Right forelimb (tissue), 1 donor: ENCODE measurements at places on chromosomes 7 and 10.

- DNase-seq: no peak
These were observed 52.3 kb downstream of the FOXP2 start for GRCh38 chr7:114466917-114467316.

DNA sequence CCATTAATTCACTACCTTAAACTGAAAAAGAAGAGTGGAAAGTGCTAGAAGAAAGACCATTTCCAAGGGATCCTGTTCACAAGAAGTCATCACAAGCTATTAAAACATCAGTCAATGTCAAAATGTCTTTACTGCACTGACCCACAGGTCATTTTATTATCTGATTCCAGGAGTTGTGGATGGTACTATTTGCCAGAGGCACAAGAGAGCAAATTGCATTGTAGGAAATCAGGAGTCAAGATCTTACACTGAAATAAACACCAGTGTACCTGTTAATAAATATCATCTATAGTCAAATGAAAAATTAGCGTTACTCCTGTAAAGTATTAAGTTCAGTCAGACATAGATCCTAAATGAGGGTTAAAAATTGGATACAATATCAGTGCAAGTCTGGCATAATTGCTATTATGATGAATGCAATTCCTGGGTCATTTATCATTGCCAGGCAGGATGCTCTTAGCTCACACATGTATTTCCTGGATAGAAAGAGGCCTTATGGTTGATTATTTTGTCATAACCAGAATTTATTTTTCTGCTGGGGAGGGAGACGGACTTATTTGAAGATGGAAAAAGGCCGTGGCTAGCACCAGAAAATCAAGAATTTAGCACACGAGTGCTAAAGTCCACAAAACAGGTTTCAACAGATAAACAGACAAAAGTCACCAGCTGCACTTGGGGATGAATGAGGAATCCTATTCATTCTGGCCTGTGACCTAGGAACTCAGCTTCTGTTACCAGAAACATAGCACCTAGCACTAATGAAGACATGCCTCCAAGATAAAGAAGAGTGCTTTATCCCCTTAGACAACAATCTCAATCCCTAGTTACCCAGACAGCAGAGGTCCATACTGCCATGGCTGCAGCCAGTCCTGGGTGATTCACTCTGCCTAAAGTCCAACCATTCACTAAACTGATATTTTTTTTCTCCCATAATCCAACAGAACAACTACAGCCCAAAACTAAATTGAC, 683.1 kb upstream of the POM121L12 start:
- DNase-seq: no peak

GRCh38 chr10:113113918-113114317, 163.9 kb downstream of the TCF7L2 start:
- DNase-seq: no peak

DNA sequence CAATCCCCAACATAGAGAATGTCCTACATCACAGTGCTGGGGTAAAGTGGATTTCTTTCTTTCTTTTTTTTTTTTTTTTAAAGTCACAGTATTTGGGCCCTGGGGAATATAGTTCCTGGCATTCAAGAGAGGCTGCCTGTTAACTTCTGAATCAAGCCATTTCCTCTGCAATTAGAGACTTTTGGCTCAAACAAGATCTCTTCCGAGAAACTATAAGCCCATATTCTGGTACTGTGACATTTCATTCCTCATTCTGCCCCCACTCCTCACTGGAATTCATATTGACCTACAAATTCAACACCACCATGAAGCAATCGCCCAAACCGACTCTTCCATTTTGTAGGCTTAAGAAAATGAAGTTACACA, 187.4 kb downstream of the PHTF2 start:
- no peak for DNase-seq

DNA sequence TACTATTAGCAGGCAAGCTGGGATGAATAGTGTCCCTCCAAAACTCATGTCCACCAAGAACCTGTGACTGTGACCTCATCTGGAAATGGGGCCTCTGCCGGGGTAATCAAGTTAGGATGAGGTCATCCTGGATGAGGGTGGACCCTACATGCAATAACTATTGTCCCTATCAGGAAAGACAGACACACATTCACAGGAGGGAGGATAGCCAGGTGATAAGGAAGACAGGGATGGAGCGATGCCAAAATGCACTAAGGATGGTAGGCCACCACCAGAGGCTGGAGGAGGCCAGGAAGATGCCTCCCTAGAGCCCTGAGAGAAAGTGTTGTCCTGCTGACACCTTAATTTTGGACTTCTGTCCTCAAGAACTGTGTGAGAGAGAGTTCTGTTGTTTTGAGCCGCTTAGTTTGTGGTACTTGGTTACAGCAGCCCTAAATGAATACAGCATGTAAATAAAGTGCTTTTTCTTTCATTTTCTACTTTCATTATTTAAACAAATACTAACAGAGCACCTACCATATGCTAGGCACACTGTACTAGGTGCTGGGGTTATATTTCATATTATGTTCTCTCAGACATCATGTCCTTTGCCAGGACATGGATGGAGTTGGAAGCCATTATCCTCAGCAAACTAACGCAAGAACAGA, 111.9 kb downstream of the USP6NL start:
- no peak for DNase-seq

DNA sequence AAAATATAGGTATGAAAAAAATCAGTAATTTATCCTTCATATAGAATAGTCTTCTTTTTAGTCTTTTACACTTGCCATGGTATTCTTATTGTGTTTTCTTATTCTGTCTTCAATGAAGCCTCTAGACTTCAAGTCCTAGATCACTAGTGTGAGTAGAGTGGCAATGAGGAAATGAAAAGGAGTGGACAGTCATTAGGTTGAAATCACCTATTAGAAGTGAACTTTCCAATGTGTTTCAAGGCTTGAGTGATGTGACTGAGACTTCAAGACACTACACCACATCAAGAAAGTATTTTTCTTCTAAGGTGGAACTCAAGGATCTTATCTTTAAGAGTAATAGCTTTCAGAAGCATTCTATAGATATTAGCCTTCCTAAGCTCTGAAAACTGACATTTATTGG, 357.8 kb upstream of the MBL2 start:
- no peak for DNase-seq

GRCh38 chr7:5450549-5451327, 27.1 kb upstream of the TNRC18 start:
- peak; percentile 84 for DNase-seq

GRCh38 chr10:110179220-110179619, 28.2 kb upstream of the MXI1 start:
- no peak for DNase-seq

DNA sequence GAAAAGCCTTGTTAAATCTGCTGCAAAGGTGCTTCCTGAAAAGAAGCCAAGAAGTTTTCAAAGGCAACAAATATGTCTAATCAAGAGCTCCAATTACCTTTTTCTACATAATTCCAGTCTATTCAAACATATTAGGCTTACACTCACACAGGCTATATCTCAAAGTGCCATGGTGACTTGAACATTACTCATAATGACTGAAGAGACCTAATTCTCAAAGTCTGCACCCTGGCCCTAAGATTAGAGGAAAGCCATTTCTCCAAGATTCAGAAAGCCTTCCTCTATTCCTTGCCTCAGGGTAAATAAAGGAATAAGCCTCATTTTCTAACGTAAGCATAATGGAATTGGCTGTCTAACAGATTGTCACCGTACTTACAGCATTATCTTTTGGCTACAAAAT, 78.3 kb upstream of the THSD7A start:
- DNase-seq: no peak

DNA sequence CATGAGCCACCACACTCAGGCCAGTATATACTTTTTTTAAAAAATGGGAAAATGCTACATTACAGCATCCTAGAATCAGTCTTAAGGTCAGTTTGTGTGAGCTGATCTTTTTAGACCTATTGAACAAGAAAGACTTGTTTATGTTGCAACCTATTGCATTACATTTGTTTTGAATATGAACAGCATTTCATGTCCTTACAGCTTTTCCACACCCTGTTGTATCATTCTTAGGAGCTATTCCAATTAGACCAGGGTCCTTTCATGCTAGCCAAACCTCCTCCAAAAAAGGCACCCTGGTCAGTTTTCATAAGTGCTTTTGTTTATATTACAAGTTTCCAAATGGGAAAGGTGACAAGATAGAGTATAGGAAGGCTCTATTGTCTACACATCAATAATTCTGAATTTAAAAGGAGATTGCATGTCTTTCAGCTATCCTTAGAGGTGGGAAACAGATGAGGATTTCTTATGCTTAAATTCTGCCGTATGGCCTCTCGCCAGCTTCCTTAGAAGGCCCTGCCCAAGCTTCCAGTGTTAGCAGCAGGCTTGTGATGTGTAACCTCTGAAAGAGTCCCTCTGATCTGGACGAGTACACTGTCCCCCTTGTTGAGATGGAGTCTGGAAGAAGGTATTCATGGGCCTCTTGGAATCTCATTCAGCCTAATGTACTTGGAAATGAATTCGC, 171.9 kb downstream of the OTUD1 start:
- no peak for DNase-seq

DNA sequence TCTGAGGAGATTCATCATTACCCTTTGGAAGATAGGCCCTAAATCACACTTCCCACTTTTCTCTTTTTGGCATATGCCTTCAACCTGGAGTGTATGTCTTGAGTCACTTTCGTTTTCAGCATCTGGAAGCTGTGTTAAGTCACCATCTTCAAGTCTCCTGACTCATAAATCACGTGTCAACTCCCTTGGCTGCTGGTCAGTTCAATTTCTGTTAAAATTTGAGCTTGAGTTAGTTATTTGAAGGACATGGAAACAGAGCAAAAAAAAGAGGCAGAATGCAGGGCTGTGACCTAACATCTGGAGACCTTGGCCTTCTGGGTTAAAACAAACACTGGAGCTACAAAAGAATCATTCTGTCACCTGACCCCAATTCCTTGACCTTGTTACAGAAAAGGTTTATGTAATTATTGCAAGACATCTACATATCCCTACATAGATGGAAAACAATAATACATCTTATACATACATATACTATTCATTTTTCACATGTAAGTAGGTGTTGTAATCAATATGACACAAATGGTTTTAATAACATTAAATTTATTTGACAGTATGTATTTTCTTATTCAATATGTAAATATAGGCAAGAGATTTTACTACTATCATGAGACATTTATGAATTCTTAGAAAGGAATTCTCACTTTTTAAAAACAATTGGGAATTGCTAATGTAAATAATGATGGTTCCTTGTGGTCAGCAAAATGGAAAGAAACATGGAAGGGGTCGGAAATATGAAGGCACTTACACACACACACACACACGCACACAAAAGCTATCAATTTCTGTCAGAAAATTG, 169.7 kb upstream of the PHYHIPL start:
- no peak for DNase-seq

DNA sequence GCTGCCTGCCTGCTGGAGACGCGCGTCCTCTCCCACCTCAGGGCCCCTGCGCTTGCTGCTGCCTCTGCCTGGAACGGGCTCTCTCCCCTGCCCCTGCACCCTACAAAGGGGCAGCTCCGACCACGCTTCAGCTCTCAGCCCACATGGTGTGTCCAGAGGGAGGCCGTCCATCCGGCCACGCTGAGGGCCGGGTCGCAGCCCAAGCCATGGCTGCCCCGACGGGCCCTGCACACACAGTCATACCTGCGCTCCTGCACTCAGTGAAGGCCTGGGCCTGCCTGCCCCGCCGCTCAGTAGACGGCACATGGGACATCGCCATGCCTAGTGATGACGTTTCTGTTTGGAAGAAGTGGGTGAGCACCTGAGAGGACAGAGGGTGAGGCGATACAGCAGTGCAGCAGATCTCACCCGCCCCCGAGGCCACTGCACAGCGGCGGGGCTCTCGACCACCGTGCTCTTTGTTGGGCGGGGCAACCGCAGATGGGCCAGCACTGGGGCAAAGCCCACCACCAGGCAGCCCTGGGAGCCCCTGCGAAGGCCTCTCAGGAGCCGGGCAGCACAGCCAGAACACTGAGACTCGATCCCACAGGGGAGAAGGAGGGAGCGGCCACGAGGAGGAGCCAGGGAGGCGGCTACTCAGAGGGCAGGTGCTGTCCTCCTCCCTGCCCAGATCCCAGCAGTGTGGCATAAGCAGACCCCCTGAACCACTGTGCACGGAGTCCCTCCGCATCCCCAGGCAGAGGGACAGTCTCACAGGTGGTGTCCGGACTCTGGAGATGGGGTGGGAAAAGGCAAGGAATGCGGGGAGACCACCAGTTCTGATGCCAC, 129.5 kb downstream of the MAD1L1 start:
- no peak for DNase-seq

DNA sequence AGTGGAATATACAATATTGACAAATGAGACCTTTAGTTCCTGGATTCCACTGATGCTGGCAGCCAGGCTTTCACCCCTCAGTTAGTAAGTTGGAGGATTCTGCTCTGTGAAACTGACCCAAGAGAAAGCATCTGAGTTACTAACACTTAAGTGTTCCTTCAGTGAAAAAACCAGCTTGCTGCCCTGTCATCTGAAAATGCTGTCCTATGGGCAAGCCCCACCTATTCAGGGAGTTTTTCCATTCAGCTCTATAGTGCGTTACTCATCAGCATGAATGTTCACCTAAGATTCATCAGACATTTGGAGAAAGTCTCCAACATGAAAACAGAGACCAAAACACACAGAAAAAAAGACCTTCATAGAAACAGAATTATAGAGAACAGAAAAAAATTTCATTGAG, 37.9 kb downstream of the PRPF18 start:
- no peak for DNase-seq

DNA sequence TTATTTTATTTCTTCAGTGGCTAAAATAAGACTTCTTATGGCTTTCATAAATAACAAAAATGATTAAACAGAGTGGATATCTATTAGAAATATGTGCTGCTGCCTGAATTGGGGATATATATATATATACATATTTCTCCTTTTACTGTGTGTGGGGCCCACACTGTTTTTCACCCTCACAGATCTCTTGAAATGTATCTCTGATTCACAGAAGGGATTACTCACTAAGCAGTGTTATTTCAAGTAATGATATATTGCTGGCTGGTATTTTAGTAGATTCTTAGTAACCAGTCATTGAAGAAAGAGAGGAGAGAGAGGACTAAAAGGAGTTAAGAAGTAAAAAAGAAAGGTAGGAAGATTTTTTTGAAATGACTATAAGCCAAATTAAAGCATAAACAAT, 308.6 kb upstream of the NRP1 start:
- DNase-seq: no peak

DNA sequence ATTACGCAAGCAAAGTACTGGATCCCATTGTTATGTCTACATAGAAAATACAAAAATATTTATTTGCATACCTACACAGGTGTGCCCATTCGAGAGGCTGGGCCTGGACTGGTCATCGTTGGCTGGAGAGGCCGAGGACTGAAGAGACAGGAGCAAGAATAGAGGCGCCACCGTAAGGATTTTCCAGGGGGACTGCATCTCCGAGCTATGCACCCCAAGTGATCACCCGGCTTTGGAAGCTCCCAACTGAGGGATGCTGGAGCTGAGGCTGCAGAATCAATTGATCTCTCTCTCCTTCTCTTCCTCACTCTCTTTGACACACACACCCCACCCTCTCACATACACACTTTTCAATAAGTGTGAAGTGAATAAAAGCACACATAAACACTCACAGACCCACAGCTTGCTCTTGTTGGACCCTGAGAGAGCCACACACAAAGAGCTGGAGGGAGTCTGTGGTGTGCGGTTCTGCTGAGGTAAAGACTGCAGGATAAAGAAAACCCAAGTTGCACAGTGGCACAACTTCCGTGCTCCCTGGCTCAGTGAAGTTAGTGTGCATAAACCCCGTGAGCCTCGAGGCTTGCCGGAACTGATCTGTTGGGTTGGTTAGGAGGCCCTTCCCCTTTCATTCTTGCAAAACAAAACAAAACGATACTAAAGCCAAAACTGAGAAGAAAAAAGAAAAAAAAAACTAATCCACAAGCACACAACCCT, at the start of gene AOAH:
AOAH (minus strand) TSS at position 544 of the 714 bp plus-strand sequence; CDS start at position 198, 346 bp downstream.
- DNase-seq: no peak
